NCI-H1092 (cell line): ENCODE measurements at places on chromosomes 3 and 15.

GRCh38 chr3:105821433-105821832 lies 47.4 kb downstream of the CBLB start:
- no peak for DNase-seq

GRCh38 chr15:40338041-40338657 lies 2.6 kb downstream of the CCDC9B start:
- peak; percentile 60 for DNase-seq

- DNase-seq = no peak
Observed at GRCh38 chr3:39279745-39280517, at the start of gene CX3CR1. CX3CR1 (minus strand) TSS chr3:39280036; CDS start chr3:39266509, 13,527 bp downstream.

- peak; percentile 13 for DNase-seq
Observed at GRCh38 chr3:62876064-62876463, 848 bp upstream of the CADPS start.
